ENCODE measurements at places on chromosomes 12 and 14.

DNA sequence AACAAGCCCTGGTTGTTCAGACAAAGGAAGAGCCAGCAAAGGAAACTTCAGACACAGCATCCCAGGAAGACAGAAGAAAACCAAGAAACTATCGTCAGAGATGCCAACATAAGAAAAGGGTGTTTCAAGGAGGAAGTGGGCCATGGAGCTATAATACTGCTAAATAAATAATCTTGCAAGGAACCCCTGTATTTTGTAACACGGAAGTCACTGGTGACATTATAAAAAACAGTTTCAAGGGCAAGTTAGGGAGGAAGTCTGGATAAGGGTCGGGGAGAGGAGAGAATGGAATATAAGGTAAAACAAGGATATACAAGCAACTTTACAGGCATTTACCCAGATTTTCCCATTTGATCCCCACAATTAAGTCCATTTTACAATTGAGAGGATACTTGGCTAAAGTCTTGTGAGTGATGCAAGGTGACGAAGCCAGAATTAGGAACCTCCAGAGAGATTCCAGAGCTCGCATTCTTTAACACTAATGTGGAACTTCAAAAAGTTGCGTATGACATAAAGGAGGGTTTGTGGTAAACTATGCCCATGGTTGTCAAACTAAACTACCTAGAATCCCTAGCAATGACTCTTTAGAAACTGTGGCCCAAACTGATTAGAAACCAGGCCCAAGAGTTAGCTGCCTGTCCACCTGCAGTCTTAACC is 46.4 kb downstream of the PPM1H start:
- no peak for DNase-seq

DNA sequence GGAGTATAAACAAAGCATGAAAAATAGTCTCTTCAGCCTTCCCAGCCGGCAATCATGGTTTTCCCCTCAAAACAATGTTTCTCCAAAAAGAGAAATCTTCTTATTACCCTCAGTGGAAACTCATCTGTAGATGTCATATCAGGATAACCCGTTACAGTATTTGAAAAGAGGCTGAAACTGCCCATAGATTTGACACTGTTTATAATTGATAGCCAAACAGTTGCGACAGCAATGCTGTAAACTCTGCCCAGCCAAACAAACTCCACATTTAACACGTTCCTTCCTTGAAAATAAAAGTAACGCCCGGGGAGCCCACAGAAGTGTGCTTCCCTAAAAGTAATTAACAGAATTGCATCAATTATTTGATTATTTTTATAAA is 201.3 kb upstream of the FOXN3 start:
- no peak for DNase-seq

DNA sequence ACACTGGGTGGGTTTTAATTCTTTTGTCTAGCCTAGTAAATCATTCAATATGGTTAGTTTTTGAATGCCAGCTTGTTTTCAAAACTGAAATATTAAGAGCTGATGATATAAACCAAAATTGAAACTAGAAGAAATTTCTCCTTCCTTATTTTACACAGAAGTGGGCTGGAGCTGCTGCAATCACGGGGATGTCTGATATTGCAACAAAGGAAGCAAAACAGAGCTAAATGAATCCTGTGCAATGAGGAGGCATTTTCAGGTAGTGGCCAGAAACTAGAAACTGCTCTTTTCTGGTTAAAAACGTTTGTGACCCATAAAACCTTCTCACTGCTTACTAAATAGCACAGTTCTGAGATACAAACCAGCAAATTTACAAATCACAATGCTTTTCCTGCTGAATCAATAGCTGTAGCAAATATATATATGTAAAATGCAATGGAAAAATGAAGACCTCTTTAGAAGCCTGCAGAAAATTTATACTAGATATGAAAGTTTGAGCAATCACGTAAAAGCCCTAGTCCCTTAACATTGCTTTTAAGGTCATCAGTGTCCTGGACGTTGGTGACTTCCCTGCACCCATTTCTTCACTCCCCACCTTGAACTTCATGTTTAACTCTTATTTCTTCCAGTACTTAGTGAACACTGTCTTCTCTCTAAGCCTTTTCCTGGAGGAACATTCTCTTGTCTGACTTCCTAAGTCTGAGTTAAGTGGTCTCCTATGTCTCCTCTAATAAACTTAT is 15.9 kb upstream of the LRRK2 start:
- DNase-seq, result no peak

- no peak for DNase-seq
These were observed 10.2 kb upstream of the CCER1 start for GRCh38 chr12:90965204-90965603.

DNA sequence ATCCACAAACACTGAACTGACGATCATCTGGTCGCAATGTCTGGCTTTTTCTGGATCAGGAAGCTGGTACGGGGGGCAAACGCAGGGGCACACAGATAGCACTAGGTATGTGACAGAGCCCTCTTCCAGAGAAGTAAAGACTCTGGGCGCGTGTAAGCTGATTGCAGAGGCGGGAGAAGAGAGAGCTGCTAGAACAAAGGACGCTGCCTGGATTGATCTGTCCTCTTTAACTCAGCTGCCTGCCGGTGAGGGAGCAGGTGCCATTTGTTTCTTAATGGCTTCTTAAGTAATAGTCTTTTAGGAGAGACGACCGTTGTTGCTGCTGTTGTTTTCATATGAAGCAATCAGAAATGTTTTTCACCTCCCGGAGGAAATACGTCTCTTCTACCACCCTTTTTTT is 77.3 kb downstream of the GLT1D1 start:
- no peak for DNase-seq

DNA sequence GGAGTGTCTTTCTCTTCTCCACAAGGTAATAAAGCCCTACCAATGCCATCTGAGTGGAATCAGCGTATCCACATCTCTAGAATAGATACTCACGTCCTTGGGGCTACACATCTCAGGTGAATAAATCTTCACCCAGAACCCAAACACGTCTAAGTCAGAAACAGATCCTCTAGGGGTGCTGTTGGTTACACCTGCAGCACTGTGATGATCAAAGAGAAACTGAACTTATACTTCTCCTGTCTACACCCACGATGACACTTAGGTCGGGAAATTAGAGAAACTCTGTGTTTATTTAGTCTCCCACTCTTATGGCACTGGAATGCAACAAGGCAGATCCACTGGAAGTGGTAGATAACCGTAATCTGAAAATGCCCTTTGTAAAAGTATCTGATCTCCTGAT is 46.2 kb downstream of the WIF1 start:
- DNase-seq, result no peak

- DNase-seq, result no peak
These were observed 157.6 kb upstream of the VASH1 start for GRCh38 chr14:76603713-76604112.

DNA sequence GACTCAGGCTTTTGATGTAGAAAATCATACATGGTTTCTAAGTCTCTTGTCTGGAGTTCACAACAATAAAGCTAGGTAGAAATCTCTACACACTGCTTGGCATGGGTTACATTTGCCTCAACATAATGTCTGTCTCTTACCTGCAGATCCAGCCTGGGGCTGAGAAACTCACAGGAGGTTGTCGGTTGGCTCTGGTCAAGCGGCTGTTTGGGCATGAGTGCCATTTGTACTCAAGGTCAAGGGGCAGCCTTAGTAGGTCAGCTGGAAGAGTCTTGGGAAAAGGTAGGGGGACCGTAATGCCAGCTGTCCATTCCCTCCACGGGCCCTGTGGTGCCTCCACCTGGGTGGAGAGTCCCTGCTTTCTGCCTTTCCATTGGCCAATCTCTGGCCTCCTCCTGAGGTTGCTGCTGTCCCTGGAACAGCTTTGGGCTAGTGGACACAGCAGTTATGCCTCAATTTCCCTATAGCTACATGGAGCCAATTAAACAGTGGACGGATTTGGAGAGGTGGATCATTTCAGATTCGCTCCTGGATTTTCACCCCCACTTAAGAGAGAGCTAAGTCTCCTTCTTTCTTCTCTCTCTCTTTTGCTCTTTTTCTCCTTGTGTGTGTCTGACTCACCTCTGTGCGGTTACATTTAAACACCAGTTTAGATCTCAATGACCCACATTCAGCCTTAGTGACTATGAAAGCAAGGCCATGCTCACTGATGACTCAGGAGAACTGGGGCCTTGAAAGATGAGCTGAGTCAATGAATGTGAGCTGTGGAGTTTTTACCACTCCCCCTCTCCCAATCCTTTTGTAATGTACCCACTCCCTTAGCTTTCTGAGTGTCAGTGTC is 132.8 kb upstream of the HIF1A start:
- no peak for DNase-seq

DNA sequence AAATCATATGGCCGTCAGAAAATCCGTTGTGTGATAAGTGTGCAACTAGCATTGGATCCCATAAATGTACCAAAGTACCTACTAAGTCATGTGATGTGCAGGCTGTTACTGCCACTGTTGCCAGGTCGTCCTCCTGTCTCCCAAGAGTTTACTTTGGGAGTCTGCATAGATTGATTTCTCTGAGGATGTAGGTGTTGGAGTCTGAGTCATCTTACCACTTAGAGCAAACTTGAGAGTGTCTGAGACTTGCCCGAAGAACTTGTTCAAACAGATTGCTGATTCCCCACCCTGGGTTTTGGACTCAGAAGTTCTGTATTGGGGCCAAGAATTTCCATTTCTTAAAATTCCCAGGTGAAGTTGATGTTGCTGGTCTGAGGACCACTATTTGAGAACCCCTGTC is 11.4 kb downstream of the TMX1 start:
- no peak for DNase-seq

DNA sequence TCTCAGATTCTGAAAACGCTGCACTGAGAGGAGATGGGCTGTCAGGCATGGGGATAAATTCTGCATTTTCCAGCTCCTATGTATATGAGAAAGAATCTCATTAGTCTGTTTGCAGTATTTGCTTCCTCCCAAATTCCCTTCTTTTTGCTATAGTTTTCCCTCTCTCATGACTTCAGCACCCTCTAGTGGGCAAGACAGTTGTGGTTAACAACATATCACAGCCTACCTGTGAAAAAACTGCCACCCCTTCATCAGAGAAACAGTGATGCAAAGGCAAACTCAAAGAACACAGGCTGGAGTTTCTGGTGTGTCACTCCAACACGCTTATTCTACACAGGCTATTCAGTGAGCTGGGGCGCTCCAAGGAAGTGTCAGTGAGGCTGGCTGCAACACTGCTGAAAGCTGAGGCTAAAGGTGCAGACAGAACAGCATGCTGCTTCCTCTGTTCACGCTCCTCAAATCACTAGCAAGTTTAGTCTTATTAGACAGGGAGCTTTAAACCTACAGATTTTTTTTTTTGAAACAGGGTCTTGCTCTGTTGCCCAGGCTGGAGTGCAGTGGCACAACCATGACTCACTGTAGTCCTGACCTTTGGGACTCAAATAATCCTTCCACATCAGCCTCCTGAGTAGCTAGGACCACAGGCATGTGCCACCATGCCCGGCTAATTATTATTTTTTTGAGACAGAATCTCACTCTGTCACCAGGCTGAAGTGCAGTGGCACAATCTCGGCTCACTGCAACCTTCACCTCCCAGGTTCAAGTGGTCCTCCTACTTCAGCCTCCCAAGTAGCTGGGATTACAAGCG is 19.3 kb downstream of the ZC2HC1C start:
- DNase-seq, result peak; percentile 17

GRCh38 chr12:53971686-53972085 is 1.2 kb upstream of the HOXC11 start:
- no peak for DNase-seq

DNA sequence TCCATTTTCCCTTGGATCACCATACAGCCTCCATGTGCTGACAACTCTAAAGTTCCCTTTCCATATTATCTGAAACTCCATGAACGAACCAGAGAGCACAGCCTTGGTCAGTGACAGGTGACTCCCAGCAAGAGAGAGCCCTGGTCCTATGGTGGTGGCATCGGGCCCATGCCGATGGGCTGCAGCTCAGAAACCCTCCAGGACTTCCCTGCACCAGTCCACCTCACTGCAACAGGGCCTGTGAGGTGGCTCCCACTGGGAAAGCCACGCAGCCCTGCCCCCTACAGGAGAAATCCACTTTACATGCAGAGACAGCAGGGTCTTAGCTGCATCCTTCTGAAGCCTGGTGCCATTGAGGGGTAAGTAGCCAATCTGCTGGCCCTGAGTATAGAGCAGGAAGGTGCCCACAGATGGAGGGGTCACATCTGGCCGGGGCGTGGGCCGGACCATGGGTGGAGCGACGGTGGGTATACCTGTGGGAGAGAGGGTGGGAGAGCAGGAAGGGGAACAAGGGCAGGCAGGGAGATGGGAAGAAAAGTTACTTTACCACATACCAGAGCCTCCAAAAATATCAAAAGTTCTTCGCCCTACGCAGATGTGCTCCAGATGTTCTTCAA is 24.7 kb downstream of the RTRAF start:
- DNase-seq, result no peak

GRCh38 chr12:67546746-67547145 is 101.8 kb upstream of the DYRK2 start:
- no peak for DNase-seq

DNA sequence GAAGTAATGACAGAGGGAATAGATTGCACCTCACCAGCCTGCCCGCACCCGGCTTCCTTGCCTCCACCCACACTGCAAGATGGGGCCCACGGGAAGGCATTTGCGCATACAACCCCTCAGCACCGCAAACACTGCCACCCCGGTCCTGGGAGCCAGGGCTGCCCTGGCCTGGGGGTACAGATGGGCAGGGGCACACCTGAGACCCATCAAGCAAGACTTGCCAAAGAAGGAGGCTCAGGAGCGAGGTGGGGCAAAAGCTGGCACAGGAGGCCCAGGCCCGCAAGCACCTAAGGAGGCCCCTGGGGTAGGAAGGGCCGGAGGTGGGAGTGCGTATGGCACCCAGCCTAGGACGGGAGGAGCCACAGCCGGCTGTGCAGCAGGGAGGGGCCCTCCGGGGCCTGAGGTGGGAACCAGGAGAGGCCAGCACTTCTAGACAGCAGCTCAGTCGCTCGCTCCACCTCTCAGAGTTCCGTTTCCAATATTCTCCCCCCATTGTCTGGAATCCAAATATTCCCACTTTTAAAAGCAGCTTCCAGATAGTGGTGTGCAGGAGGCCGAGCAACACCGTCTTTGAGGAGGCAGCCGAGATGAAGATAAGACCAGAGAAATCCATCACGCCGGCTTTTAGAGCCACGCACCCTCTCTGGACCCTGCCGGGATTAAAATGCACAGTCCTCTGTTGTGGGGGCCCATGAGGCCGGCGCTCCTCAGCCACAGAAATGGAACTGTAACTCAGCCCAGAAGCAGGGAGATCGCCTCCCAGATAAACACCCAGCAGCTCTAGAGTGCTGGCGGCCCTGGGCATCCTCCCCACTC is 12.2 kb upstream of the C14orf180 start:
- DNase-seq, result no peak

GRCh38 chr14:104434214-104435076 is 145.1 kb upstream of the C14orf180 start:
- no peak for DNase-seq

- no peak for DNase-seq
These were observed 79.3 kb downstream of the TESC start for GRCh38 chr12:117019866-117020265.

- no peak for DNase-seq
These were observed 127.4 kb downstream of the MGST1 start for GRCh38 chr12:16474801-16475200.

GRCh38 chr14:56562883-56563282 is 16.7 kb upstream of the TMEM260 start:
- DNase-seq, result no peak

GRCh38 chr14:57482120-57482519 is 11.5 kb downstream of the CCDC198 start:
- no peak for DNase-seq
